C1 segment of cervical spinal cord (tissue), 14 donors: ENCODE measurements at places on chromosomes 7 and 10.

GRCh38 chr10:124701881-124702656 lies 42.1 kb downstream of the FAM53B start:
- DNase-seq, result peak; percentile 28

GRCh38 chr10:22629126-22629525 lies 85.3 kb downstream of the PIP4K2A start:
- DNase-seq, result no peak

- DNase-seq, result no peak
These were observed 574.4 kb downstream of the TNS3 start for GRCh38 chr7:47007471-47007870.

GRCh38 chr10:73862011-73862410 lies 12.3 kb downstream of the CAMK2G start:
- no peak for DNase-seq

GRCh38 chr7:157549612-157550299 lies 213.0 kb downstream of the DNAJB6 start:
- DNase-seq, result no peak

- DNase-seq, result no peak
These were observed 8.9 kb downstream of the LRRTM3 start for GRCh38 chr10:66934711-66935110.

GRCh38 chr7:31109751-31110150 lies 57.6 kb downstream of the ADCYAP1R1 start:
- DNase-seq, result no peak

DNA sequence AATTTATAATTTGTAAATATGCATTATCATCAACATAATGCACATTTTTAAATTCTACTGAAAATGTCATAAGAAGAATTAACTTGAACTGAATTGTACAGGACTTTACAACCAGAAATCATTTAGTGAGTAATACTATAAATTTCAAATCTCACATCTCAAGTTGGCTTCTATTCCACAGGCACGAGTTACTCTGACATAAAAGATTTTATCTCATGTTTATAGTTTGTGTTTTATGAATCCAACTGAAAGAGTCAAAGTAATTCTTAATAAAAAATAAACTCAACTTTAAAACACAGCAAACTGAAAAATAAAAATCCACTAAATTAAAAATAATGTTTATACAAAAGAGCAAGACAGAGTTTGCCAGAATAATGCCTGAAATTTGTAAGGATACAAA lies 129.2 kb downstream of the CD36 start:
- no peak for DNase-seq
